Fibroblast of the aortic adventitia (primary cell): ENCODE measurements at places on chromosomes 6 and 20.
A peak's percentile ranks its signal among the peaks of the same experiment; 100 is the strongest.

GRCh38 chr6:52389264-52389625 is 27.3 kb downstream of the PAQR8 start:
- DNase-seq, result no peak

GRCh38 chr6:133245422-133245903 is 4.3 kb downstream of the EYA4 start:
- DNase-seq, result no peak

GRCh38 chr20:59121714-59122565 is 41.7 kb upstream of the ZNF831 start:
- DNase-seq, result no peak

- DNase-seq, result peak; percentile 52
These were observed 39.8 kb upstream of the CDH22 start for GRCh38 chr20:46347841-46348803.

DNA sequence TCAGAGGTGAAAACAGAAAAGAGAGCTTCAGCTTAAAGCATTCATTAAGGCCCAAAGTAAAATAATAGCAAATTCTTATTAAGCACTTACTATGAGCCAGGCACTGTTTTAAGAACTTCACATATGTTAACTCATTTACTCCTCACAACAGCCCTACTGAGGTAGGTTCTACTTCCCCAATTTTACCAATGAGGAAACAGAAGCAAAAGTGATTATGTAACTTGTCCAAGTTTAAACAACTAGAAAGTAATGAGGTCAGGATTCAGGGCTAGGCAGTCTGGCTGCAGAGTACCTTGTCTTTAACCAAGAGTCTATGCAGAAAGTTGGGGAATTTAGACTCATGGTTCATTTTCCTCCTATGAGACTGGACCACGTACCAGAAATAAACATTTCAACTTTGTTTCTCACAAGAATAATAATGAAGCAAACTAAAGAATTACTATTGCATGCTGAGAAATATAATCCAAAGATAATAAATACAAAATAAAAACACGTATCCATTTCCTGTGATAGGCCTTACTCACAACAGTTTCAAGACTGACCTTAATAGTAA is 3.8 kb downstream of the COL21A1 start:
- DNase-seq, result no peak
